Spleen (tissue), 13 donors: ENCODE measurements at places on chromosomes 7 and 10. TPM values are rescaled to one million over a fixed set of nuclear protein-coding genes. Genes with fewer than 3 reads are reported as not detected.

Gene ELOVL3
- polyA plus RNA-seq, result 1.1 TPM

Gene POLD2
- 69.4 TPM for polyA plus RNA-seq

Gene TYSND1
- polyA plus RNA-seq, result 19.2 TPM

DNA sequence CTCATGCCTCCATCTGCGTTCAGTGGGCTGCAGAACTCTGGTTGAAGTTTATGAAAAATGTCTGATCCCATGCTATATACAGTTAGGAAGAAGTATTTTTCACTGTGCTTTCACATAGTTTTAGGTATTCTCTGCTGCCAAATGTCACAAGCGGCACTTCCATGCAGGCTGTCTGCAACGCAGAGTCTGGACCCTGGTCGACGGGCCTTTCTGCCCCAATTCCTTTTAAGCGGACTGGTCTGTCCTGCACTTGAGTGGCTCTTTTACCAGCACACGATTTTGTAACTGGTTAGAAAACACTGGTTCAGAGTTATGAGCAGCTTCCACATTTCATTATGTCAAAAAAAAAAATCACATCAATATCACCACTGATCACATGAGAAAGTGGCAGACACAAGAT is 143.0 kb downstream of the DIP2C start:
- H3K4me3 ChIP-seq, result no peak overlapping the region
- no peak for DNase-seq
- H3K27ac ChIP-seq, result no peak overlapping the region
- no peaks in the 10 kb centered on the region for H3K36me3 ChIP-seq
- H3K27me3 ChIP-seq, result no peaks in the 10 kb centered on the region

DNA sequence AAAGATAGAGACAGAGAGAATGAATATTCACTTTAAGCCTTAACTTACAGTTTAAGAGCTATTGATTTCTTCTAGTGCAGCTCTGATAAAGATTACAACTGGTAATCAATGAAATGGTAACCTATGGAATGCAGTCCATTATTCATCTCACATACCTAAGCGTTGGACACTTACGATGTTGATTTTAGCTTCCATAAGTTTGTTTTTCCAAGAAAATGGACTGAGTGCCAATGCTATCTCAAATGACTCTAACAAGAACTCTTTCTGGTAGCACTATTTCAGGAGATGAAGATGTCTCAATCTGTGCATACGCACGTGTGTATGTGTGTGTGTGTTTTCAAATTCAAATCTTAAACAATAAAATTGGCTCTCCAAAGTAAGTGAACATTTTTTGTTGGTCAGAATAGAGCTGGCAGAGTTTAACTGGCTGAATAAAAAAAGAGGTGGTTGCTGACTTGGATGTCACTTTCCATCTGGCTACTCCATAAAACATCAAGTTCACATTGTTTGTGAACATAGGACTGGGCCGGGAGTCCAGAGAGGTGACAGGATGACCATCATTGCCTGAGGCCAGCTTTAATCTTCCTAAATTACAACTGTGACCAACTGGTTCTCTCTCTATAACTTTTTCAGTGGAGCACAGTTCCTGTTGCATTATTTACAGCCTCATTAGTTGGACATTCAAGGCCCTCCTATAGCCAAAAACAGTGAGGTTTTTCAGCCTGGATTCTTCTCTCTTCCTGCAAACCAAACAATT is 106.9 kb upstream of the CSTF2T start:
- H3K4me1 ChIP-seq, result peaks cover 4% of the 10 kb centered on the region
- no peak overlapping the region for H3K27ac ChIP-seq
- H3K36me3 ChIP-seq, result no peaks in the 10 kb centered on the region
- no peak overlapping the region for H3K4me3 ChIP-seq
- no peaks in the 10 kb centered on the region for H3K27me3 ChIP-seq
- DNase-seq, result no peak
